Activated CD8-positive, alpha-beta memory T cell treated with anti-CD3 and anti-CD28 coated beads for 1 hour (primary cell): ENCODE measurements at places on chromosomes 11 and 22.

DNA sequence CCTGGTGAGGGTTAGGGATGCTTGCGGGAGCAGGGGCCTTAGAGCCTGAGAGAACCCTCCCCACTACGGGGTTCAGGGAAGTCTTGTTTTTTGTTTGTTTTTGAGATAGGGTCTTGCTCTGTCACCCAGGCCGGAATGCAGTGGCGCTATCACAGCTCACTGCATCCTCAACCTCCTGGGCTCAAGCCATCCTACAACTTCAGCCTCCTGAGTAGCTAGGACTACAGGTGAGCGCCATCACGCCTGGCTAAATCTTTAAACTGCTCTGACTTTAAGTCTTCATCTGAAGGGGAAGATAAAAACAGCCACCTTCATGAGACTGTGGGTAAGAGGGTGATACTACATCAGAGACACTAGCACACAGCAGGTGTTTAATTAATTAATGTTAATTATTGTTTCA lies 28.5 kb downstream of the SERPIND1 start:
- DNase-seq = no peak

DNA sequence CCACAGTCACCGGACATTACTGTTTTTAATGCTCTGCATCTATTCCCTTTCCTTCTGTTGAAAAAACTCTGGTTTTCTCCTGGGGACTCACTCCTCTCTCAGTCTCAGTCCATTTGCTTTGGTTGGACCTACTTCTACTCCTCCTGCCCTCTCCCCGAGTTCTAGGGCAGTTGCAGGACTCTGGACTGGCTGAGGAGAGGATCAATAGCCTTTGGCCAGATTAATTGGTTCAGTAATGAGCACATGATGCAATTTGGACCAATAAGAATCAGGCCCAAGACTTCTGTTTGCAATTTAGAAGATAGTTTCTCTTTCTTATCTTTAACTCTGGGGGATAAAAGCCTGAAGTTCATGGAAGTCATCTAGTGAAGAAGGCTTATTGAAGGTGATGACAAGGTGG lies 15.3 kb upstream of the TPH1 start:
- DNase-seq = no peak

DNA sequence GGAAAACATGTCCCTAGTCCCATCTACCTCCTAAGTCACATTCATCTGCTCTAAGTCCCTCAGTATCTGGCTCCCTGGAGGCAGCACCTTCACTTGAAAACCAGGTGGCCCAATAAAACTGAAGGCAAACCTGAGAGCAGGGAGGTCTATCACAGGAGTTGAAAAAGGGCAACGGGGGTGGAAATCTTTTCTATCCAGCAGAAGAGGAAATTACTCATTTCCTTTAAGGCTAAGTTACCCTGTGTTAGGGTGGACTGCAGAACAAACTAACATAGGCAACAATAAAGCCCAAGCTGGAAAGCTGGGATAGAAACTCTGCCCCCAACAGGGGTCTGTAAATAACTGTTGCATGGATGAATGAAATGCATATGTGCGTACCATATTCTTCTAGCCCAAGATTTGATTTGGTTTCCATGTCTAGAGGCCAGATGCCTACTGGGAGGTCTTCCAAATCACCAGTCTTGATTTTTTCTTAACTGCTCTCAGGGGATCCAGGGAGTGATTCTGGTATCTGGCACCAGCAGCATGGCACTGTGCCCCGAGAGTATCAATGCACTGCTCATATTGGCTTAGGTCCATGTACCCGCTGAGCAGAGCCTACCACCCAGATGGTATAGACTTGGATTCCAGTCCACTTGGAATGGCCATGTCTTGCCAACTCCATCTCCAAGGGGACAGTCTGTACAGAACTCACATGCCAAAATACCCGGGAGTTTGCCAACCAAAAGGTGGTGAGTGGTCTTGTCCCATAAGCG lies 350.0 kb upstream of the NCAM1 start:
- no peak for DNase-seq

GRCh38 chr11:125258291-125259032 lies 93.9 kb downstream of the PKNOX2 start:
- no peak for DNase-seq

GRCh38 chr11:17400048-17400775 lies 11.8 kb upstream of the KCNJ11 start:
- DNase-seq = no peak

GRCh38 chr11:130585545-130585944 lies 137.1 kb downstream of the ADAMTS15 start:
- DNase-seq = no peak

GRCh38 chr11:66509131-66509561 lies 1.3 kb upstream of the BBS1 start:
- DNase-seq = no peak

GRCh38 chr22:45059296-45059695 lies 49.5 kb upstream of the PHF21B start:
- DNase-seq = no peak

DNA sequence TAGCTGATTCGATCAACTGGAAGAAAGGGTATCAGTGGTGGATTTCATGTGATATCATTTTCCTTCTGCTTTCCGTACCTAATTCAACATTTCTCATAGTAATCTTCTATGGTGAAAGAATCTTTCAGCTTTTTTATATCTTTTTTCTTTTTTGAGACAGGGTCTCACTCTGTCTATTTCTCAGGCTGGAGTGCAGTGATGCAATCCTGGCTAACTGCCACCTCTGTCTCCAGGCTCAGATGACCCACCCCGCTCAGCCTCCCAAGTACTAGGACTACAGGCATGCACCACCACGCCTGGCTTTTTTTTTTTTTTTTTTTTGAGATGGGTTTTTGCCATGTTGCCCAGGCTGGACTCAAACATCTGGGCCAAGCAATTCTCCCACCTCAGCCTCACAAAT lies 18.6 kb upstream of the CHORDC1 start:
- no peak for DNase-seq

DNA sequence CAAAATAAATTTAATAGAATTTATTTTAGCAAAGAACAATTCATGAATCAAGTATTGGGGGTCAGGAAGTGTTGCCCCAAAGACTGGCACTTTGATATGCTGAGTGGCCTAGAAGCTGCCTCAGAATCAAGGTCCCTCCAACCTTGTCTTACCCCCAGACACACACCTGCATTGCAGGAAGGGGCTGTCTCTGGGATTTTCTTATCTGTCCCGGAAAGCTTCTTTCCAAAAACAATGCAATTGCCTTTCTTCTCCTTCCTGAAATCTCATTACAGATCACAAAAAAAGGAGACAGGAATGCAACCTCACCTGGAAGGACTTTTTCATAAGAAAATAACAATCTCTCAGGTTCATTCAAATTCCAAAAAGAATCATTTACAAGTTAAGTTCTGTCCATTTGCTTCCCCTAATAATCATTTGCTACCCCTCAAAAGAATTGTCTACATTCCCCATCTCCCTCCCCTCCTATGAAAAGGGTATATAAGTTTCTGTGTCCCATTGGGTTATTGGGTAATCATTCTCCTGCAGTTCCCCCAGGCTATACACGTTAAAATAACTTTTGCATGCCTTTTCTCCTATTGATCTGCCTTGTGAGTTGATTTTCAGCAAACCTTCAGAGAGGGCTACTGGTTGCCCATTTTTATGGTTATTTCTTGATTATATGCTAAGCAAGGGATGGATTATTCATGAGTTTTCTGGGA lies 21.3 kb downstream of the OR10A6 start:
- DNase-seq = no peak

DNA sequence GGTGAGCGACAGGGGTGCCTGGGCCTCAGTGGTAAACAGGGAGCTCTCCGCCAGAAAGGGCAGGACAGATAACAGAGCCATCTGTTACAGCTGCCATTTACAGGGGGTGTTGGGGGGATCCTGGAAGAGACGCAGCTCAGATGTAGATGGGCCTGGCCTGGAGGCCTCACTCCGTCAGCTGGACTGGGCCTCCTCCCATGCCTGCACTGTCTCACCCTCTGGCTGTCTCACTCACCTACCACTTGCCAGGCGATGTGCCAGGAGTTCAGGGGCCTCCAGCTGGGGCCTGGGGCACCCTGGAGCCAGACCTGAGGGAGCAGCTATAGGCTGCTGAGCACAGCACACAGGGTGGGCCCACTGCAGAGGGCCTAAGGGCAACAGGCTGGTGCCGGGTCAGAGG lies 16.3 kb upstream of the SUSD2 start:
- no peak for DNase-seq

DNA sequence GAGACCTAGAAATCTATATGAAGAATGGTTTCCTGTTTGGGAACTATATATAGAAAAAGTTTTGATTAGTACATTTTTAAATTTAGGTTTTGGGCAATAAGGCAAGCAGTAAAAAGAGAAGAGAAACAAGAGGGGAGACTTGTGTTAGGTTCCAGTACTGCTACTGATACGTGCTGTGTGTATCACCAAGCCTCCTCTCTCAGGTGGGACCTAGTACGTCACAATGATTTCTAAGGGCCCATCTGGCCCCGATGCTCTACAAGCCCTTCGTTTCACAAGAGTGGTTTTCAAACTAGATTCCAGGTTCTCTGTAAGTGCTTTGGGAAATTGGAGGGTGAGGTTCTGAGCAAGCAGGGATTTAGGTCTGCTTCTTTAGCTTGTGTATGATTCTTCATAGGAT lies 39.2 kb downstream of the USP35 start:
- no peak for DNase-seq

DNA sequence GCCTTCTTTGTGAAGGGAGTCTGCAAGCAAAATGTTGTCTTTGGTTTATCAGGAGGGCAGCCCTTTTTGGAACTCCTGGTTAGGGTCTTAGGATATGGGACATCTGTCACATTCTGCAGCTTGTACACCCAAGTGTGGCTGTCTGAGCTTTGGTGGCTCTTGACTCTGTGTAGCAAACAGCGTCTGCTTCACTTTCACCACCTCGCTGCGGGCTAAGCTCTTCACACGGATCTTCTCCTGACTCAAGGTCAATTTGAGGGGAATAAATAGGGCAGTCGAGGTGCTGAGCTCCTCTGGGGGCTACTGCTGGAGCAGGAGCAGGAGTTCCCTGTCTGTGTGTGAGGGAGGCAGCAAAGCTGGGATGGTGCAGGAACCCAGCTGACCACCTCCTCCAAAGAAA lies 10.6 kb downstream of the MICAL2 start:
- DNase-seq = no peak

DNA sequence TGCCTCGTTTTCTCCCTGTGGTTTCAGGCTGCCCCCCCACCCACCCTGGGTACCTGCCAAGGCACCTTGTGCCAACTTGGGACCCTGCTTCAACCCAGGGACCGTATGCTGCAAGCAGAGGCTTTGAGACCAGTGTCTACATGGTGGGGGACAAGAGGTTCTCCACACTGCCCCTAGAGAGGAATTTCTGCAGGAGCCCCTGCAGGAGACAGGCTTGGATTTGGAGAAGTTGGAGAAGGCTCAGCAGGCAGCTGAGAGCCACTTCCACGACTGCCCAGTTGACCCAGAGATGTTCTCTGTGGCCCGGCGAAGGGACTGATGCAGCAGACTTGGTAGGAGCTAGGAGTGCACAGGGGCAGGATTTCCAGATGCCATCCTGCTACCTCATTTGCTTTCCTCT lies 20.1 kb upstream of the NNMT start:
- DNase-seq = no peak

DNA sequence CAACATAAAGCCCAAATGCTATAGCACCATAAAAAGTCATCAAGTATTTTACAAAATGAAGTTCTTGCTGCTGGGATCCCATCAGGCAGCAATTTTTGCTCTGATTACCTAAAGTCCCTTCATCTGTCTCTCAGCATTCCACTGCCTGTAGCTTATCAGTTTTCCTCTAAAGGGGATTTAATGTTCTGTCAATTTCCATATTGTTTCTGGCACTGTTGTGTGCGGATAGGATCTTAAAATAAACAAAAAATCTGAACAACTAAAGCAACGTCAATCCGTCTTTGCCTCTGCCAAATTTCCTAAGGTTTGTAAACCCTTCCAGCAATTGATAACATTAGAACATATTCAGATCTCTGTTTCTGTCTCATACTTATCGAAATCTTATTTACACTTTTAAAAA lies 1126.3 kb upstream of the RAG2 start:
- DNase-seq = no peak

GRCh38 chr22:40709752-40710413 lies 30.6 kb downstream of the MCHR1 start:
- no peak for DNase-seq

- DNase-seq = no peak
Observed at GRCh38 chr11:36499315-36499714, 10.8 kb downstream of the TRAF6 start.

DNA sequence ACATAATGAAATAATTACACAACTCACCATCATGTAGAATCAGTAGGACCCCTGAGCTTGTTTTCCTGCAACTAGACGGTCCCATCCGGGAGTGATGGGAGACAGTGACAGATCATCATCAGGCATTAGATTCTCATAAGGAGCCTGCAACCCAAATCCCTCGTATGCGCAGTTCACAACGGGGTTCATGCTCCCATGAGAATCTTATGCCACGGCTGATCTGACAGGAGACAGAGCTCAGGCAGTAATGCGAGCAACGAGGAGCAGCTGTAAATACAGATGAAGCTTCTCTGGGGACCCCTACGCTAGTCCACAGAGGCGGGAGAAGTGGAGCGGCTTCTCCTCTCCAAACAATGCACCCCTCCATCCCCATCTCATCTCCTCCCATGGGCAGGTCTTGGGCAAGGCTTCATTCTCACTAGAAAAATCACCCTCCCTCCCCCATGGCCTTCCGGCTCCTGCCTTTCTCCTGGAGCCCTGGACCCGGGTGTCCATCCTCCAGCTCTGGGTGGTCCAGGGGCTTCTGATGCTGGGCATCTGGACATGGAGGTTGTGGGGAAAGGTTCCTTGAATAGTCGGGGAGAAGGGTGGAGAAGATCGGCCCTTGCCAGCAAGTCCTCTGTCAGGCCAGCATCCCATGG lies 16.2 kb upstream of the RAC2 start:
- no peak for DNase-seq

- DNase-seq = no peak
Observed at GRCh38 chr11:47669856-47670255, 27.5 kb upstream of the MTCH2 start.

DNA sequence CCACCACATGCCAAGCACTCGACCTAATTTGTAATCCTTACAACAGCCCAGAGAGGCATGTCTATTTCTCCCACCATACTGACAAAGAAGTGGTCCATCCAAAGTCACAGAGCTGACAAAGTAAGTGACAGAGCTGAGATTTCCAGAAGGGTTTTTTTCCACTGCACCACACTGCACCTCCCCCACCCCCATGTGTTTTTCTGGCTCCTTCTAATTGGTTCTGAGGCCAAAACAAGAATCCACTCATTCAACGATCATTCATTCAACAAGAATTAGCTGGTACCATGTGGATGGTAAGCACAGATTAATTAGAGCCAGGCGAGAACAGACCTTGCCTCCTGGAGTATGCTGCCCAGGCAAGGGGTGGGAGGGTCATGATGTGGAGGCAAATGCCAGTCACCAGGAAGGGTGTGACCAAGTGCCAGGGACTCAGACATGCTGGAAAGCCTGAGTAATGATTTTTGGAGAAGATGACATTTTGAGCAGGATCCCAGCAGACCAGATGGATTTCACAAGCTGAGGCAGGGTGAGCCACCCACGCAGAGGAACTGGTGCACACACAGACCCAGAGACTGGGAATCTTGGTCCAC lies 14.9 kb upstream of the PRG2 start:
- no peak for DNase-seq
